ENCODE measurements at places on chromosomes 5 and 9.

DNA sequence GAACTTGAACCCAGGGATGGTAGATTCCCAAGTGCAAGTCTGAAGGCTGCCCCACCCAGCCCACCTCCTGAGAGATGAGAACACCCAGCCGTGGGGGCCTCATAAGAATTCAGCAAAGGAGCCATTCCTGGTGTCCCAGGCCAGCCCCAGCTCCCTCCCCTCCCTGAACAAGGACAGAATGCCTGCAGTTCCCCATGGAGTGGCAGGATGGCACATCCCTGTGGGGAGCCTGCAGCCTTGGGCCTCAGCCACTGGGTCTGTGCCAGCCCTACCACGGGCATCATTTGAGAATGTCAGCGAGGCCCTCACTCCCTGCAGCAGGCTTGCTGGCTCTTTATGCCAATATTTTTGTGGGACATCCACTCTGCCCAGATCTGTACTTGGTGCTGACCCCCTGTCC, 36.2 kb upstream of the RAPGEF1 start:
- no peak for DNase-seq

GRCh38 chr9:89022001-89022759, 30.9 kb downstream of the S1PR3 start:
- DNase-seq, result no peak

DNA sequence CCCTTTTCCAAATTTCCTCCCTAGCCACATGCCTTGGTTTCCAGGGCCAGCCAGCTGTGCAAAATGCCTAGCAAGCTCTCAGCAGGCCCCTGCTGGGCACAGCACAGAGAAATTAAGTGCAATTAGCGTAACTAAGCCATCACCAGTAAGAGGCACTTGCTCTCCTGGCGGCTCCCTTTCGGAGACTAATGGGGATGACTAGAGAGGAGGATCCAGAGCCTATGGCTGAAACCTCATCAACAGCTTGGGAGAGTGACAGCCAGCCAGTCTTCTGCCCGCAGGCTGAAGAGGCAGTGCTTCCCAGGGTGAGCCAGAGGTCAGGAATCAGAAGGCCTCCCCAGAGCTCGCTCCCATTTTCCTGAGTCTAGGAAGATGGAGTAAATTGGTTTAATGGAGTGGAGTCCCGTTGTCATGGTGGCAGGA, 108.4 kb downstream of the KCNIP1 start:
- no peak for DNase-seq

DNA sequence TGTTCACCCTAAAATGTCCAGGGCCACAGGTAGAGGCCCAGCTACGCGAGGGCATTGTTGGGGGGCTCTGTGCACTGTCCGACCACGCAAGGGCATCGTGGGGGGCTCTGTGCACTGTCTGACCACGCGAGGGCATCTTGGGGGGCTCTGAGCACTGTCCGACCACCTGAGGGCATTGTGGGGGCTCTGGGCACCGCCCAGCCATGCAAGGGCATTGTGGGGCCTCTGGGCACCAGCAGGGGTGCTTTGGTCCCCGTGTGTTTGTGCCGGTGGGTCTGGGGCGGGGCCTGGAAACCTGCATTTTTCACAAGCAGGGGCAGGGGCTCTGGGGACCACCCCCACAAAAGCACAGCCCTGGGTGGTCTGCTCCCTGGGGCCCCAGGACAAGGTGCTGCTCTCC, 41.5 kb upstream of the RXRA start:
- no peak for DNase-seq

DNA sequence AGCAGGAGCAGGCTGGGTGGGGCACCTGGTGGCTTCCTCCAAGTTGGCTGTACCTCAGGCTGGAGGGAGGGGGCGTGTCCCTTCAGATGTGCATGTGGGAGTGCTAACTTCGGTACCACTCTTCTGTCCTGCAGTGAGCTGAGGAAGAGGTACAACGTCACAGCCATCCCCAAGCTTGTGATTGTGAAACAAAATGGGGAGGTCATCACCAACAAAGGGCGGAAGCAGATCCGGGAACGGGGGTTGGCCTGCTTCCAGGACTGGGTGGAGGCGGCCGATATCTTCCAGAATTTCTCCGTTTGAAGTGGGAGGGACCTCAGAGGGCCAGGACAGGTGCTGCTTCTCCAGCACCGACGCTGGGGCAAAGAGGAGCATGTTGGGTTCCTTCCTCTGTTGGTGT, 9.3 kb downstream of the NXNL2 start:
- no peak for DNase-seq

DNA sequence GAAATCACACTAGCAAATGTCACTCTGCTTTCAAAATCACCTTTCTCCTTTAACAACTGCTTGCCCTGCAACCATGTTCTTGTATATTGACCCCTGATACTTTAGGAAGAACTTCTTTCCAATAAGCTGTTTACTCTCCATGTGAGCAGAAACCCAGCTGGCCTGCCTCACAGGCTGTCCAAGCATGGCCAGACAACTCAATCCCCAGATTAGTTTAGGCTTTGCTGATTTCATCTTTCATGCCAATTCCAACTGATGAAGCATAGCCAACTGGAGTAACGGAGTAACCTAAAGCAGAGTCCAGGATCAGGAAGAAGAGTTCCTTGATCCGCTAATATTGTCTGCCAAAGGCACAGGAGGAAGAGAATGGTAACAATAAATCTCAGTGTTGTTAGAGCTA, 56.7 kb upstream of the HTR1A start:
- DNase-seq, result no peak

DNA sequence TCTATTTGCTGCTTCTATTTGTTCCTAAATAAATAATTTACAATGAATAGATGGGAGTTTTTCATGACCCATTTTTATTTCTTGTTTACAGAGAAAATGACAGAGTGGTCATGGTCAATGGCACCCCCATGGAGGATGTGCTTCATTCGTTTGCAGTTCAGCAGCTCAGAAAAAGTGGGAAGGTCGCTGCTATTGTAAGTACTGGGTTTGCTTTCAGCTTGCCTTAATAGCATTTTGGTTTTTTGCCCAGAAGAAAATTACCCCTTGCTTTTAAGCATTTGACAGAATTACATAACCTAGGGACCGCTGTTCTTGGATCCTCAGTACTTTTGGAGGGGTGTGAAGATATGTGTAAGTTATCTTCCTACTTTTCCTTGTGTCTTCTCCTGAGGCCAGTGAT, 44.1 kb downstream of the TJP2 start:
- no peak for DNase-seq

DNA sequence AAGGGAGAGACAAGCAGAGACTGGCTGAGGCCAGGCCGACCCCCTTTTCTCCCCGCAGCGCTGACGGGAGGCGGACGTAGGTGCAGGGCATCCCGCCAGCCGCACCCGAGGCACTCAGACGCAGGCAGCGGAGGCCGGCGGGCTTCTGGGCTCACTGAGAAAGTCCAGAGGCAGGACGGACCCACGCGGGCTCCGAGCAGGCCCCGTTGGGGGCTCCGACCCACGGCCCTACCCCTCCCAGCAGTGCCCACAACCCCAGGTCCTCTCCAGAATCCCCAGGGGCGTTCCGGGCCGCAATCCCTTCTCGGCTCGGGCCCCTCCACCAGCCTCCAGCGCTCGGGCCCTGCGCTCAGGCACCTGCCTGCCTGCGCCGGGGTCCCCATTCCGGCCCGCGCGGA, 543 bp downstream of the MTMR12 start:
- no peak for DNase-seq
